Calu3 (cell line): ENCODE measurements at places on chromosomes 7 and 10. TPM values are rescaled to one million over a fixed set of nuclear protein-coding genes. Genes with fewer than 3 reads are reported as not detected.
A peak's percentile ranks its signal among the peaks of the same experiment; 100 is the strongest.

DNA sequence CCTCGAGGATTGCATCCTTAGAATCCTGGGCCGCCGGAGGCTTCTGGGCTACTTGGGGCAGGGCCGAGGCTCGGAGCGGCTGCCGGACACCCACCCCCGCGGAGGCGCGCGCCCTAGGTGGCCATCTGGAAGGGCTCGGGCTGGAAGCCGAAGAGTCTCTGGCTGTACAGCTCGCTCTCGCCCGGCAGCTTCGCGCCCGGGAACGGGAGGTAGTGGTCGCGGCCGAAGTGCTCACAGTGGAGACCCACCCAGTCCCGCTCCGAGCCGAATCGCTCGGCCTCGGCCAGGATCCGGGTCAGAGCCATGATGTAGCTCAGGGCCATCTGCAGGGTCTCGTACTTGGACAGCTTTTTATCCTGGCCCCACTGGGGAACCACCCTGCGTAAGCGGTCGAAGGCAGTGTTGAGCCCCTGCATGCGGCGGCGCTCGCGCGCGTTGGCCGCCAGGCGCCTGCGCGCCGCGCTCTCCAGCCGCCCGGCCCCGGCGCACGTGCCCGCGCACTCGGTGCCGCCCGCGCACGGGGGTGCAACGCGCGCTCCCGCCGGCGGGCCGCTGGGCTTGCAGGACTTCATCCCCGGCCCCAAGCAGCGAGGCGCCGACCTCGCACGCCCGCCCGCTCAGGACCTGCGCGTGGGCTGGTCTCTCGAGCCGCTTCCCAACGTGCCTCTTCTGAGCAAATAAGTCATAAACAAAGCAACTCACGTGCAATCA, 652 bp downstream of the ATOH7 start:
- H3K27me3 ChIP-seq = peaks cover 49% of the 10 kb centered on the region
- peak overlapping the region; percentile 81 for H3K4me3 ChIP-seq
- peak; percentile 81 for DNase-seq
- no peak overlapping the region for H3K27ac ChIP-seq

The PDK4 gene
- total RNA-seq = 6.5 and 7.1 TPM in 2 replicates

DNA sequence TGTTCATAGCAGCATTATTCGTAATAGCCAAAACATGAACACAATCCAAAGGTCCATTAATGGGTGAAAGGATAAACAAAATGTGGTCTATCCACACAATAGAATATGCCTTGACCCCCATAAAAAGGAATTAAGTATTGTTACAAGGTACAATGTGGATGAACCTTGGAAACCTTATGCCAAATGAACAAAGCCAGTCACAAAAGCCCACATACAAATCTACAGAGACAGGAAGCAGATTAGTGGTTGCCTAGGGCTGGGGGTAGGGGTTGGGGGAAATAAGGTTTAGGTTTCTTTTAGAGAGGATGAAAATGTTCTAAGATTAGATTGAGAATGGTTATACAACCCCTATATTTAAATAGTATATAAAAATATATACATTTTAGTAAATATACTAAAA, 34.8 kb downstream of the PIP4K2A start:
- no peaks in the 10 kb centered on the region for H3K27me3 ChIP-seq
- DNase-seq = no peak
- H3K4me3 ChIP-seq = no peak overlapping the region
- no peaks in the 10 kb centered on the region for H3K36me3 ChIP-seq

The STAG3 gene
- 0.66 and 1.2 TPM in 2 replicates for total RNA-seq

The ARHGEF35 gene
- total RNA-seq = 11.8 and 13.7 TPM in 2 replicates

DNA sequence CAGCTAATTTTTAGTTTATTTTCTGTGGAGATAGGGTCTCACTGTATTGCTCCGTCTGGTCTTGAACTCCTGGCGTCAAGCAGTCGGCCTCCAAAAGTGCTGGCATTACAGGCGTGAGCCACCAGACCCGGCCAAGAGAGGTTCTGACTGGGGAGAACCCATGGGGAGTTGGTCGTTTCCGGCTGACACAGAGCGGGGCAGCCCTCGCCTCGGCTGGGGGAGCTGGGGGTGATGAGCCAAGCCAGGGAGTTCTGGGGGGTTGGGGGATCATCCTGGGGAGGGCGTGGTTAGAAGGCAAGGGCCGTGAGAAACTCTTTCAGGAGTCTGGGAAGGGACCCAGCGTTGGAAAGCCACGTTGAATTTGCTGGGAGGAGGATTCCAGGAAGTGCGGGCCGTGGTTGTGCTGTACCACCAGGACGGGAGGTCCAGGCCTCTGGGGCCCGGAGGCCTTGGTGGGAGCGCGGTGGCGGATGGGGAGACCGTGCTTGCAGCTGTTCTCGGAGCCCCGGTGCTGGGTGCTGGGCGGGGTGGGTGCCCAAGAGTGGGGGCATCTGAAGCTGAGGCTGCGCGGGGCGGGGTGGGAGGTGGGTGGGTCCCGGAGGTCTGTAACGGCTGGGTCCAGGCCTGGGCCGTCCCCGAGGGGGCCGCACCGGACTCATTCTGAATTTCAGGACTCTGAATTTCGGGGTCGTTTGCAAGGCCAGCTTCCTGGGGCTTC, 8.4 kb upstream of the ZNF853 start:
- H3K4me1 ChIP-seq = no peaks in the 10 kb centered on the region
- no peak overlapping the region for H3K4me3 ChIP-seq
- no peak overlapping the region for H3K27ac ChIP-seq
- DNase-seq = no peak
- peaks cover 37% of the 10 kb centered on the region for H3K36me3 ChIP-seq

GRCh38 chr7:134374291-134374690, 57.6 kb upstream of the SLC35B4 start:
- DNase-seq = peak; percentile 48
- H3K4me3 ChIP-seq = no peak overlapping the region
- H3K27ac ChIP-seq = no peak overlapping the region
- H3K27me3 ChIP-seq = no peaks in the 10 kb centered on the region
- H3K4me1 ChIP-seq = peaks cover 34% of the 10 kb centered on the region
- peaks cover 5% of the 10 kb centered on the region for H3K36me3 ChIP-seq

DNA sequence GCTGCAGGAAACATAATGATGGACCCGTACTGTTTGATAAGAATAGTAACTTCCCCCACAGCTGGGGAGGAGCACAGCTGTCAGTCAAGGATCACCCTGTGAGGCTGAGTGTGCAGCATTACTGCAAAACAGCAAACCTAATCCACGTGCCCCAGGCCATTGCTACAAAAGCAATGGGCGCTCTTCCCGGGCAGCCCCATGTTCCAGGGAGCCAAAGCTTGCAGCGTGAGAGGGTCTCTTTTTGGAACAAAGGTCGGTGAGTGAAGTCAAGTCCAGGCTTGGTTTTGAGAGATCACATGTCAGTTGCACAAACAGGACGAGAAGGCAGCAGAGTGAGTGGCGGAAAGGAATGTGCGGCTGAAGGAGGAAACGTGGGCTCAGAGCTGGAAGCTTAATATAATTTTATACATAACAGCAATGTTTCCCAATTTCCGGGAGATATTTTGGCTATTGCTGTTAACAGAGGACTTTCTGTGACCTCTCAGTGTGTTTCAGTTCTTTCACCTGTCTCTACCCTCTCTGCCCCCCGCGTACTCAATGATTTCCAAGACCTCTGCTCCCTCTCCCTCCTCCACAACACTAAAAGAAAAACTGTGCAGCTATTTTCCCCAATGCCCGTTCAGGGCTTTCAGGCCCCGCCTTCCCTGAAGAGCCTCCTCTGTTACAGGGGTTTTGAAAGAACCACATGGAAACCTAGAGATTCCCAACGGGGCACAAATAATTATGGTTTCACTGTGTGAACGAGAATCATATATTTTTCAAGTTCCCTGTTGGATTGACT, 128.9 kb downstream of the MTPAP start:
- peaks cover 14% of the 10 kb centered on the region for H3K27me3 ChIP-seq
- DNase-seq = peak; percentile 16
- H3K36me3 ChIP-seq = no peaks in the 10 kb centered on the region
- H3K4me3 ChIP-seq = peak overlapping the region; percentile 64
- H3K4me1 ChIP-seq = peaks cover 12% of the 10 kb centered on the region

The SEMA3D gene
- total RNA-seq = 0.91 and 2.0 TPM in 2 replicates

The RTKN2 gene
- 25.0 and 26.7 TPM in 2 replicates for total RNA-seq

GRCh38 chr7:30159698-30160143, 24.9 kb downstream of the MTURN start:
- no peak overlapping the region for H3K27ac ChIP-seq
- peak; percentile 30 for DNase-seq
- no peaks in the 10 kb centered on the region for H3K27me3 ChIP-seq
- no peaks in the 10 kb centered on the region for H3K36me3 ChIP-seq
- H3K4me3 ChIP-seq = no peak overlapping the region
- H3K4me1 ChIP-seq = peaks cover 23% of the 10 kb centered on the region

DNA sequence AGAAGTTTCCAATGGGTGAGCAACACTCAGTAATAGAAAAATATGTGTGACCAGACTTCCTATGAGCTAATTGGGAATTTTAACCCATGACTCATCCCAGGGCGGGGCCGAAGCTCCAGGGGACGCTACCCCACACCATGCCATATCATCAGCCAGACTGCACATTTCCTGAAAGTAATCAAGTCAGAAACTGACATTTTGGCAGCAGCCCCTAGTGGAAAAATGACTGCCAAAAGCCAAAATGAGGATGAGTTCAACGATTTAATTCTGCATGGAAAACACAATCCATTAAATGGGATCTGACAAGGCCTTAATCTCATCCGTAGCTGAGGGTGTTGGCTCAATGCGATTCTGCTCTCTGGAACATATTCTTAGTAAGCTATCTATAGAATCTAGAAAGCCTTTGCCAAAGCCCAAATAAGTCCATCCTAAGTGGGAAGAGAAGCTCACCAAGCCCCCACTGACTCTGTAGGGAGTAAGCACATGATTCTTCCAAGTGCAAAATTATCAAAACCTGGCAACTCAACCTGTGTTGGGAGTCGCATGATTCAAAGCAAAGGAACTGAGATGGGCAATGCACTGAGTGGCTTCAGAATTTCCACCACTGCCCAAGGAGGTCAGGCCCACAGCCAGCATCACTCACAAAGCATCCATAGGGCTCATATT, 93.1 kb upstream of the PDE1C start:
- H3K4me1 ChIP-seq = peaks cover 47% of the 10 kb centered on the region
- H3K27me3 ChIP-seq = no peaks in the 10 kb centered on the region
- DNase-seq = peak; percentile 94
- H3K36me3 ChIP-seq = no peaks in the 10 kb centered on the region

The KCNMA1 gene
- total RNA-seq = 0.45 and 0.59 TPM in 2 replicates

The PCLO gene
- total RNA-seq = 7.2 and 9.1 TPM in 2 replicates

- no peak for DNase-seq
- no peaks in the 10 kb centered on the region for H3K27me3 ChIP-seq
- peaks cover 41% of the 10 kb centered on the region for H3K4me1 ChIP-seq
- no peak overlapping the region for H3K4me3 ChIP-seq
Measured at GRCh38 chr10:87846023-87846422, 17.3 kb downstream of the KLLN start.

DNA sequence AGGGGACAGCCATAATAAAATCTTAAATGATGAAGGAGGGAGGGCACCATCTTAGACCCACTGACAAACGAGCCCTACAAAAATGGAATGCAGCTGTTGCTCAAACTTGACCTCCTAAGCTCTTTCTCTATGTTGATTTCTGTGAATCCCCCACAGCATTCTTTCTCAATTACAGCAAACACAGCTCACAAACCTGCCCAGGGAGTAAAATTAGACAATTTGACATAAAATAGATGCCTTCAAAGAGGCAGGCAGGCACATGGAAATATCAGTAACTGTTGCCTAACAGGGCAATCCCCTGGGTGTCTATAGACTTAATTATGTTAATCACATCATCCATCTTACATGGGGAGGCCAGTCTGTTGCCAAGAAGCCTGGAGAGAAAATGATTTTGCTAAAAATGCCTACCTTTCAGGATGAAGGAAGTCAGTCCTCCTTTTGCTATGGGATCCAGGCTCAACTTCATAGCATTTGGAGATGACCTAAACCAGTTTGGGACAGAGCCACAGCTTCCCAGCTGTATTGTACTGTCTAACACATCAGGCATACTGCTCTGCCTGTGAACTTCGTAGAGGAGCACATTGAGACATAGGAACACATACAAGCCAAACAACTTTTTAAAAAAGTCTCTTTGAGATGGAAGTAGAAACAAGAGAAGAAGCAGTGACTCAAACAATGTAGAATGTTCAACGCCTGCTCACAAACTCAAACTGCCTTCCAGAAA, 1177.4 kb downstream of the SORCS1 start:
- H3K27ac ChIP-seq = no peak overlapping the region
- no peaks in the 10 kb centered on the region for H3K4me1 ChIP-seq
- H3K27me3 ChIP-seq = no peaks in the 10 kb centered on the region
- no peaks in the 10 kb centered on the region for H3K36me3 ChIP-seq
- no peak for DNase-seq

The AGBL3 gene
- 5.4 and 6.3 TPM in 2 replicates for total RNA-seq

DNA sequence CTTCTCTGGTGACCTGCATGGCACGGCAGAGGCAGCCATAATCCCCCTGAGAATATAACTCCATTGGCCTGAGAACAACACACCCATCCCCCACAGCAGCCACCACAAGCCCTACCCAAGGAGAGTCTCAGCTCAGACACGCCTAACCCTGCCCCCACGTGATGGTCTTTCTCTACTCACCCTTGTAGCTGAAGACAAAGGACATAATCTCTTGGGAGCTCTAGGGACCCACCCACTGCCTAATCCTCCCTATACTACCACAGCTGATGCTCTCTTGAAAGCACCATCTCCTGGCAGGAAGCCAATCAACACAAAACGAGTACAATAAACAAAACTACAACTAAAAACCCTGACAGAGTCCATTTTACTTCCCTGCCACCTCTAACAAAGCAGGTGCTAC, 30.7 kb upstream of the HPSE2 start:
- H3K27ac ChIP-seq = no peak overlapping the region
- H3K4me1 ChIP-seq = no peaks in the 10 kb centered on the region
- H3K27me3 ChIP-seq = no peaks in the 10 kb centered on the region
- no peaks in the 10 kb centered on the region for H3K36me3 ChIP-seq

GRCh38 chr10:89414146-89414878, at the start of gene IFIT5:
Gene IFIT5 (plus strand): TSS chr10:89414568. CDS start chr10:89414799, 231 bp downstream.
- H3K4me3 ChIP-seq = peak within 1 kb of the TSS; percentile 95
- peak; percentile 58 for DNase-seq

GRCh38 chr7:70512144-70512543, 619.8 kb upstream of the GALNT17 start:
- no peak for DNase-seq
- no peaks in the 10 kb centered on the region for H3K27me3 ChIP-seq
- H3K27ac ChIP-seq = no peak overlapping the region

GRCh38 chr7:39507866-39508551, 58.2 kb upstream of the YAE1 start:
- no peaks in the 10 kb centered on the region for H3K27me3 ChIP-seq
- no peak for DNase-seq
- H3K4me3 ChIP-seq = no peak overlapping the region
- H3K27ac ChIP-seq = no peak overlapping the region
- H3K36me3 ChIP-seq = no peaks in the 10 kb centered on the region

DNA sequence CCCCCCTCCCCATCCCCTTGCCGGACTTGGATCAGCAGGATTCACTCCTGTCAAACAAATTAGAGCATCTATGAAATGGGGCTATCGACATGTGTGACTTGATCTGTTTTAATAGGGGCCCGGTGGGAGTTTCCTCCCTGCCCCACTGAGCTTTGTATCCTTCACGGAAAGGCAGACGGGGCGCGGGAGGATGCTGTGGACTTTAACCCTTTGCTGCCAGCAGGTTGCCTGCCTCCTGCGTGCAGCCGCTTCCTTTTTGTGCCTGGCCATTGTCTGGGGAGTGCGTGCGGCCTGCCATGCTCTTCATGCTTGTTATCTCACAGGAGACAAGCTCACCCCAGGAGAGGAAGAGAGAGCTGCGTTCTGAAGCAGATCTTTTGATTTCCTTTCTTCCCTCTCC, 512.8 kb upstream of the GALNT17 start:
- no peak overlapping the region for H3K4me3 ChIP-seq
- H3K27me3 ChIP-seq = no peaks in the 10 kb centered on the region
- no peak overlapping the region for H3K27ac ChIP-seq
- H3K36me3 ChIP-seq = no peaks in the 10 kb centered on the region
- DNase-seq = no peak
- no peaks in the 10 kb centered on the region for H3K4me1 ChIP-seq

The SMARCD3 gene
- 2.3 and 4.1 TPM in 2 replicates for total RNA-seq
